NCI-H1694 treated with DMSO at 0.1 percent for 48 hours (cell line): ENCODE measurements at places on chromosomes 3 and 15.

GRCh38 chr3:184058029-184058428 lies 5.2 kb downstream of the HTR3C start:
- DNase-seq: no peak

GRCh38 chr15:29434280-29434679 lies 164.7 kb upstream of the NSMCE3 start:
- no peak for DNase-seq

GRCh38 chr3:126551839-126552687 lies 6.7 kb downstream of the C3orf22 start:
- DNase-seq: no peak

DNA sequence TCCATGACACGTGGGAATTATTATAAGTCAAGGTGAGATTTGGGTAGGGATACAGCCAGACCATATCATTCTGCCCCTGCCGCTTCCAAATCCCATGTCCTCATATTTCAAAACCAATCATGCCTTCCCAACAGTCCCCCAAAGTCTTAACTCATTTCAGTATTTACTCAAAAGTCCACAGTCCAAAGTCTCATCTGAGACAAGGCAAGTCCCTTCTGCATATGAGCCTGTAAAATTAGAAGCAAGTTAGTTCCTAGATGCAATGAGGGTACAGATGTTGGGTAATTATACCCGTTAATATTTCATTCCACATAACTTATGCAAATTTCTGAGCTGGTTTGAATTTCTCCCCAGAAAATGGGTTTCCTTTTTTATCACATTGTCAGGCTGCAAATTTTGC lies 47.7 kb downstream of the RNF111 start:
- DNase-seq: no peak

DNA sequence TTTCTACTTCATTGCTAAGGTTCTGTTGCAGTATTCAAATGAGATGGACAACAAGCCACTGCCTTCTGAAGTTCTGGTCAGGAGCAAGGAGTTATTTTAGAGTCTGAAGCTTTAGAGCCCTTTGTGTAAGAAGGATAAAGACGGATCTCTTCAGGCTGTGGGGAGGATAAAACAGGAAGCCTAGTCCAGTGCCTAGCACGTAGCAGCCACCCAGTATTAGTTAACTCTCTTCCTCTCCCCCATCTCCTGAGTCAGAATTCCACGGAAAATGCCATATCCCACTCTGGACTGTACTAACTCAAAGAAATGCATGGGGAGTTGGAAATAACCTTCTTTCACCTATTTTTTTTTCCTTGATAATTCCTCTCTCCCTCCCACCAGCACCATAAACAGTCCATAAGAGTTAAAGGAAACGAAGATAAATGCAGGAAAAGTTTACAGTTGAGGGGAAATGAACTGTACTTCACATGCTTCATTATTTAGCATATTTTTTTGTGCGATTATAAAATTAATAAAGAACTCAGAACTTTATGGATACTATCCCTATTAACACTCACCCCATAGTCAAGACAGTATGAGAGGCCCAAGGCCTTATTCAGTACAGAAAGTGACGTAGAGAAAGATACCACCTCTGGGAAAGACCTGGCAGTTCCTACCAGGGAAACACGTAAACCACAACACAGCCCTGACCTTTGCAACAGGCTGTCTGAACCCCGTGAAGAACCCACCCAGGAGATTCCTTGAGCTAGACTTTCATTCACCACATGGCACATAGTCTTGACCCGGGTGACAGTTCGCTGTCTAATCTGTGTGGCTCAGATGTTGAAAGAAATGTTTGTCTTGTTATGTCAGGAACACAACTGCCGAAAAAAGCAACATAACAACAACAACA lies 9.2 kb downstream of the IGF2BP2 start:
- no peak for DNase-seq

DNA sequence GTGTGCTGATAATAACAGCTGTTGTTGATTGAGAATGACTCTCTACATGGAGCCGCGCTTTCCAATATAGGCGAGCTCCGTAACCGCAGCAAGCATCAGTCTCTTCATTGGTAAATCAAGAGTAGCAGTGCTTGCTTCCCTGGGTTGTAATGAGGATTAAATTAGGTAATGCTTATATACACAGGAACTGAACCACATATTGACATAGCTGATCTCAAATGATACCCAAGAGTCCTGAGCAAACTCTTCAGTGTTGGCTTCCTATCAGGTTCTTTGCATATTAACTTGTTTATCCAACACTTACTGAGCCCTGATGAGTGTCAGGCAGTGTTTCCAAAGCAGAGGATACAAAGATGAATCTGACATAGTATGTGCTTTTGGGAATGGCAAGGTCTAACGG lies 46.4 kb upstream of the SLCO3A1 start:
- DNase-seq: no peak

DNA sequence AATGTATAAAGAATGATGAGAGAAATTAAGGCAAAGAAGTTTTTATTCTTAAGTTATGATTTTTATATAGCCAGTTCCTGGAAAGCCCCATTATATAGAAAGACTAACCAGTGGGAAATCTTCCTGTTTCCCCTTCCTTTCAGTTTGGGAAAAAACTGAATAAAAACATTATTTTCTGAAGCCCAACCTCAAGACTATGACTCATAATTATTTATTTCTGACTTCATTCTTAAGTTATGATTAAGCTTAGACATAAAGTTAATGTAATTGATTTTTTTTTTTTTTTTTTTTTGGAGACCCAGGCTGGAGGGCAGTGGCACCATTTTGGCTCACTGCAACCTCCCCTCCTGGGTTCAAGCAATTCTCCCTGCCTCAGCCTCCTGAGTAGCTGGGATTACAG lies 55.8 kb downstream of the TRPC1 start:
- DNase-seq: no peak

DNA sequence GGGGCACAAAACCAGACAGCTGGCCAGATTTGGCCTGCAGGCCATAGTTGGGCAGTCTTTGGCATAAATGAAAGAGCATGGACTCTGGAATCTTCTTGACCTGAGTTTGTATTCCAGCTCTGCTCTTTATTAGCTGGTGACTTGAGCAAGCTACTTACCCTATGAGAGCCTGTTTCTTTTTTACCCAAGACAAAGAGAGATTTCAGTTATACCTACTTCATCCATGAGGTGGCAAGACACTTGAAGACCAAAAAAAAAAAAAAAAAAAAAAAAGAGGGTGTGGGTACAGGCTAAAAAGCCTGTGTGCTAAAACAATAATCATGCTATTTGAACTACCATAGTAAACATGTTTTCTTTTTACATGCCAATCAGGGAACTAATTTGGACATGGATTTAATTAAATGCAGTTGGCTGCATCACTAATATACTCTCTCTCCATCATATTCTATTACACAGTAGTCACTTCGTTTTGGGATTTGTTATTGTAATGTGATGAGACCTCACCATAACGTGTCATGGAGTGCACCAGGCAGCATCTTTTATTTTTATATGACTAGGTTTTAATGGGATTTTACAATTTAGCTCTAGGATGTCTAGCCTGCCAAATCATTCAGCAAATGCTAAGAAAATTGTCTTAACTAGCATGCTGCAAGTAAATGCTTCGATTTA lies 109.2 kb upstream of the FHIT start:
- no peak for DNase-seq

DNA sequence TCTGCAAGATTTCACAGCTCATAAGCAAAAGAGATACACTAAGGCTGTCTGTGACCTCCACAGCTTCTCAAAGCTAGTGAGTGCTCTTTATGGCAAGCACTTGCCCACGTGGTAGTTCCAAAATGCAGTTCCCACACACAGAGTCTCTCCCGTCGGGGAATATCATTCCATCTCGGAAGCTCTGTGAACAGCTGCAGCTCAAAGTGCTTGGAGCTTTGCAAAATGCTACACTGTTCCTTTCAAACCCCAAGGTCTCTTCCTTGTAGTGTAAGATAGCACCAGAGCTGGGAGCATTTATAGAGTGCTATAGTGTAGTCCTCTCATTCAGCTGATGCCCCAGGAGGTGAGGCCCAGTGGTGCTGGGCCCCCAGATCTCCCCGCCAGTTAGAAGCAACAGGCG lies 36.1 kb downstream of the ST6GAL1 start:
- no peak for DNase-seq

GRCh38 chr3:171829841-171830517 lies 13.2 kb upstream of the TMEM212 start:
- DNase-seq: no peak

GRCh38 chr3:36695113-36695768 lies 69.1 kb downstream of the DCLK3 start:
- no peak for DNase-seq

- DNase-seq: no peak
Observed at GRCh38 chr15:93173369-93173768, 84.4 kb upstream of the RGMA start.

GRCh38 chr3:54064486-54064885 lies 57.9 kb upstream of the CACNA2D3 start:
- no peak for DNase-seq

DNA sequence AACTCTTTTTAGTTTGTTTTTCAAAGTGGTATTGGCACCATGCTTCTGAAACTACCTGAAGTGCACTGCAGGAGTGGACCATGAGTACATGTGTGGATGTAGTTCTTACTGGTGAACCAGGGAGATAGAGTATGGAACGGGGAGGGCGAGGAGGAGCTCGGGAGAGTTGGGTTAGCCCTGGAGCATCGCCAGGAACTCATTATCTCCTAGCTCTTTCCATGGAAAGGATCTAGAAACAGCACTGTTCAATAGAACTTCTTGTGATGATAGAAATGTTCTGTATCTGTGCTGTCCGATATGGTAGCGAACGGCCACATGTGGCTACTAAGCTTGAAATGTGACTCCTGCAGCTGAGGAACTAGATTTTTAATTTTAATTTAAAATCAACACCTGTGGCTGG lies 47.3 kb downstream of the VGLL4 start:
- no peak for DNase-seq
